T-helper 17 cell (primary cell): ENCODE measurements at places on chromosomes 4 and X. TPM values are rescaled to one million over a fixed set of nuclear protein-coding genes. Genes with fewer than 3 reads are reported as not detected.

DNA sequence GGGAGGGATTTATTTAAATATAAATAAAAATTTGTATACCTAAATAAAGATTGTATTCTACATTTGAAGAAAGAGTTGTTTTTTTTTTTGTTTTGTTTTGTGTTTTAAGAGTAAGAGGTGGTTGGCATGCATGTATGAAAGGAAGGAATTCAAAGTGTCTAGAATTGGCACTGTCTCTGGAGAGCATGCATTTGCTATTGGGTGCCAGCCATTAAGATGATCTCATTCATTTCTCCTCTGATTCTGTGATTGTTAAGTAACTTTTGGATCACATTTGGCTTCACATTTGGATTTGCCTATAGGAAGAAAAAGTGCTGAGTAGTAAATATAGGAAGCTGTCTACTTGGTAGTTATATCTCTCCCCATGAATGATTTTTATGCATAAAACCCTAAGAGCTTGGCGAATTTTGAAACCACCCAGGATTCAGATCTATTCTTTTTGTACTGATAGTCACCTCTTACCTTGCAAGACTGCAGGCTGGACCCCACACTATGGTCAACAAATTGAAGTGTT lies 7.8 kb upstream of the BOD1L1 start:
- no peak for DNase-seq

GRCh38 chr4:68283095-68283494 lies 37.6 kb upstream of the TMPRSS11B start:
- no peak for DNase-seq

MAGEA4 gene
- not detected for total RNA-seq

NAP1L5 gene
- 8.6 TPM for total RNA-seq
